ENCODE measurements at places on chromosomes 7 and 10.
A peak's percentile ranks its signal among the peaks of the same experiment; 100 is the strongest.

GRCh38 chr7:82335001-82335400 lies 108.6 kb downstream of the CACNA2D1 start:
- no peak for DNase-seq

DNA sequence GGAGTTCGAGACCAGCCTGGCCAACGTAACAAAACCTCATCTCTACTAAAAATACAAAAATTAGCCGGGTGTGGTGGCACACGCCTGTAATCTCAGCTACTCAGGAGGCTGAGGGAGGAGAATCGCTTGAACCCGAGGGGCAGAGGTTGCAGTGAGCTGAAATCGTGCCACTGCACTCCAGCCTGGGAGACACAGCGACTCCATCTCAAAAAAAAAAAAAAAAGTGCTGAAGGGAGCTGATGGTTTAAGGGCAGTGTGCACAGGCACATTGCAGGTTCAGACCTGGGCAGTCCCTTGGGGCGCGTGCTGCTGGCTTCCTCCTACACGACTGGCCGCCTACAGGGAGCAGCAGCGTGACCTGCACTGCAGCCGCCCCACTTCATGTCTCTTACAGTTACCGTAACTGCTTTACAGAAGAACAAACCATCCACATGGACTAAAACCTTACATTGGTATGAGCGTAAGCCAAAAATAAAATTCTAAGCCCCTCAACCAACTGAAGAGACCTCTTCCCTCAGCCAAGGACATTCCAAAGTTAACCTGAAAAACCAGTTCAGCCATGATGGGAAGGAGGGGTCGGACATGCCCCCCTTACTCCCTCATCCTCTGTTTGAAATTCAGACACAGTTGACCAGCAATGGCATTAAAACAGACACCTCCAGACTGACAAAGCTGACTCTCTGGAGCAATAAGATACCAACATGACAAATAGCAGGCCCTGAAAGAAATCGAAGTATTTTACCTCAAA lies 262.2 kb downstream of the ZMYND11 start:
- DNase-seq = no peak

DNA sequence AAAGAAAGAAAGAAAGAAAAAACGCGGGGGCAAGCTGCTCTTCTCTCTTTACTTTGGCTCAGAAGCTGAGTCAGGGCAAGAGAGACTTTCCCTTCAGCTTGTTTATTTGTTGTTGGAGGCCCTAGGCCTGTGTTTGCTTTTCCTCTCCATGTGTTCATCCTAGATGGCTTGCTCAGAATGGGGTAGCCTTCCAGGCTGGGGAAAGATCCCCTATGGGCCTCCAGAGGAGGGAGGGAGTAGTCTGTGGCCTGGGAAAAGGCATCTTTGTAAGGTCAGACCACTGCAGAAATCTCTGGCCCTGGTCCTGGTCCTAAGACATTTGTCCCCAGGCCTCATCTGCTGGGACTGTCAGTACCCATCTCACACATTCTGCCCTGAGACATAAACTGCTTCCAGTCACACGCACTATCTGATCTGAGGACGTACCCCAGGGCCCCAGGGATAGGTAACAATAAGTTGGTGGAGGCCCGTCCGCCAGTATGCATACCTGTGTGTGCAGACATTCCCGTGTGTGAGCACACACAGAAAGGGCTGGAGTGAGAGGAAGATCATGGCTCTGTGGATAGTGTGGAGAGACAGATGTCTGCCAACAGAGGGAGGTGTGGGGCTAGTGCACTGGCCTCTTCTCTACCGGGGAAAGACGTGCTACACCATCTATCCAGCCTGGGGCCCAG lies 4.9 kb upstream of the SCD start:
- DNase-seq = no peak

GRCh38 chr7:6656413-6656812 lies 19.3 kb downstream of the ZNF316 start:
- no peak for DNase-seq

GRCh38 chr10:107417446-107417845 lies 252.9 kb upstream of the SORCS1 start:
- DNase-seq = no peak

DNA sequence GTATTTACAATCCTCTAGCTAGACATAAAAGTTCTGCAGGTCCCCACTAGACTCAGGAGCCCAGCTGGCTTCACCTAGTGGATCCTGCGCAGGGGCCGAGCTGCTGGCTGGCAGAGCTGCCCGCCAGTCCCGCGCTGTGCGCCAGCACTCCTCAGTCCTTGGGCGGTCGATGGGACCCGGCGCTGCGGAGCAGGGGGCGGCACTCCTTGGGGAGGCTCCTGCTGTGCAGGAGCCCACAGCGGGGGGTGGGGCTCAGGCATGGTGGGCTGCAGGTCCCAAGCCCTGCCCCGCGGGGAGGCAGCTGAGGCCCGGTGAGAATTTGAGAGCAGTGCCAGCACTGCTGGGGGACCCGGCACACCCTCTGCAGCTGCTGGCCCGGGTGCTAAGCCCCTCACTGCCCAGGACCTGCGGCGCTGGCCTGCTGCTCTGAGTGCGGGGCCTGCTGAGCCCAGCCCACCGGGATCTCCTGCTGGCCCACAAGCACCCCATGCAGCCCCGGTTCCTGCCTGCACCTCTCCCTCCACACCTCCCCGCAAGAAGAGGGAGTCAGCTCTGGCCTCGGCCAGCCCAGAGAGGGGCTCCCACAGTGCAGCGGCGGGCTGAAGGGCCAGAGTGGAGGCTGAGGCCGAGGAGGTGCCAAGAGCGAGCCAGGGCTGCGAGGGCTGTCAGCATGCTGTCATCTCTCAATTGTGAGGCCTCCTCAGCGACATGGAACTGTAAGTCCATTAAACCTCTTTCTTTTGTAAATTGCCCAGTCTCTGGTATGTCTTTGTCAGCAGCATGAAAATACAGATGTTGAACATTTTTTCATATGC lies 63.1 kb downstream of the TFAM start:
- no peak for DNase-seq

- DNase-seq = no peak
Measured at GRCh38 chr10:93493162-93493561, 3.2 kb upstream of the CEP55 start.

GRCh38 chr10:58896229-58896628 lies 280.2 kb upstream of the PHYHIPL start:
- DNase-seq = no peak

- DNase-seq = no peak
Measured at GRCh38 chr10:29698773-29699490, 64.2 kb upstream of the SVIL start.

DNA sequence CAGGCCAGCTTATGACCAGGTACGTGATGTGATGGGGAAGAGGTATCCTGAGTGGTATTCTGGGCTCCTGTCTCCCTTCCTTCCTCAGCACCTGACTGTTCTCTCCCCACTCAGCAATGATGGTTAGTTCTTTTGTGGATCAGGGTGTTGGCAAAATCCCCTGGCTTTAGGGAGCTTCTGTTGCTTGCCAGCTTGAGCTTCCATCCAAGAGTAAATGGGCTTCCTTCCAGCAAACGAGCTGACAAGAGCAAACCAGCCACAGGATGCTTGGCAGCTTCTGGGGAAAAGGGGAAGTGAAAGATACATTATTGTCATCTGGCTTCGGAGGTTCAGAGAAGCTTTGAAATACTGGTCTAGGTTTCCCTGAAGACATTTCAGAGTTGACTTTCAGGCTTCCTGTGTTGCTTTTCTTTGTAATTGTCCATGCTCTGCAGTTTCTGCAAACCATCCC lies 5.2 kb downstream of the DUSP5 start:
- no peak for DNase-seq

DNA sequence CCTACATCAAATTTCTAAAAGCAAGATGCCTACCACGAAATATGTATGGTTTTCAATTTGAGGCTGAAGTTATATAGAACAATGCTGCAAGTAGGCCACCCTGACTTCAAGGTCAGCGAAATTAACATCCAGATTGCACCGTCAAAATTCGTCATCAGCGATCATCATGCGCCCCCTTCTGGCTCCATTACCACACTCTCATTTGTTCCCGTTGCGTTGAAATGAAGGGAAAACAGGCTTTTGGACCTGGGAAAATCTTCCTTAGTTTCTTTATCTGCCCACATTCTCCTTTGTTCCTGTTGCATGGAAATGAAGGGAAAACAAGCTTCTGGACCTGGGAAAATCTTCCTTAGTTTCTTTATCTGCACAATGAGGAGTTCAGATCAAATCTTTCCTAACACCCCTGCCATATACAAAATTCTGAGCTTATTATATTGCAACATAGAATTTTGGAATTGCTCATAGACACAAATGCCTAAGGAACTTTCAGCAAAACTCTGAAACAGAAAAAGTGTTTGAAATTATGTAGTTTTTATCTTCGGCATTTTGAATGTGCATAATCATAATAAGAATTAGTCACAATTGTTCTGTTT lies 98.2 kb upstream of the PRKCQ start:
- no peak for DNase-seq

GRCh38 chr7:106915873-106916272 lies 50.8 kb downstream of the PIK3CG start:
- no peak for DNase-seq

DNA sequence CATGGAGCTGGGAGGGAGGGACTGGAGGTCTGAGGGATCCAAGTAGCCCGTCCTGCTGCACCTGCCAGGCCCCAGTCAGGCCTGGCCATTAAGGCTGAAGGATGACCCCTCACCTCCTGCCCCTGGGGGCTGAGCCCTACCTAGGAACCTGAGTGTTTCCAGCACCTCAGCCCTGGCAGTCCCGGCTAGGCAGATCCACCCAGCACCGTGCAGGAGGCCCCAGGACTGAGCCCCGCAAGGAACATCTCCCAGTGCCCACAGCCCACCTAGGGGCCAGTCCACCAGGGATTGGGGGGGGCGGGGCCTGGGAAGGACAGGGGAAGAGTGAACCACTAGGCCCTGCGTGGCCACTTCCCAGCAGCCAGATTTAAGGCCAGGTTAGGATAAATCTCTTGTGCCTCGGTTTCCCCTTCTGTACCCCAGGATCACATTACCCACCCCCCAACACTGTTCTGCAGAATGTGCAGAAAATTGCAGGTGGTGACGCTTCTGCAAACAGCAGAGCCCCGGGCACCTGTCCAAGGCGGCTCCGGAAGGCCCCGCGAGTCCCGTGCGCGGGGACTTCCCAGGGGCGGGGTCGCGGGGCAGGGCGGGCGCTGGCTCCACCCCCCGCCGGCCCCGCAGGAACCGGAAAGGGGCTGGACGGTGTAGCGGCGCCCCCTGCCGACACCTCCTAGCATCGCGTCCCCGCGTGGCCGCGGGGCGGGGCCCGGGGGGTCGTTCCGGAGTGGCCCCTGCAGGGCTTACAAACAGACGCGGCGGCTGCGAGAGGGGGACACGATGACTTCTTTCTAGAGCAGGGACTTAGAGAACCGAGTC lies 55.9 kb downstream of the PWWP2B start:
- no peak for DNase-seq

DNA sequence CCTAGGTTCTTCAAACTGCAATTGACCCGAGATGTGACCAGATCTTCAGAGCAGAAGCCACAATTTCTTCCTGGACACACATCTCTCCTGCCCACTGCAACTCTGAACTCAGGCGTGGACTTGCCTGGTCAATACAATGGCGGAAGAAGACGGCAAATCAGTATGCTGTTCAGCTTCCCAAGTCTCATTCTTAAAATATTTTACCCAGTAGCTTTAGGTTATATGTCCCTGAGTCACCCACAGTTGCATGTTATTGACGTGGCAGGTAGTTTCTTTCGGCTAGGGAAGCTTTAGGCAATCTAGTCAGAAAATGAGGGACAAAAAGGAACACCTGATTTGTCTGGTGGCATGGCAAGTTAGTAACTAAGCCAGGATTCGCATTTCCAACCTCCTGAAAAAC lies 22.5 kb downstream of the CEP41 start:
- no peak for DNase-seq

- peak; percentile 4 for DNase-seq
Measured at GRCh38 chr10:103281753-103282152, 4.8 kb downstream of the INA start.

- no peak for DNase-seq
Measured at GRCh38 chr7:10780400-10780747, 193.3 kb upstream of the PHF14 start.

GRCh38 chr7:55250313-55250712 lies 114.8 kb upstream of the LANCL2 start:
- no peak for DNase-seq

DNA sequence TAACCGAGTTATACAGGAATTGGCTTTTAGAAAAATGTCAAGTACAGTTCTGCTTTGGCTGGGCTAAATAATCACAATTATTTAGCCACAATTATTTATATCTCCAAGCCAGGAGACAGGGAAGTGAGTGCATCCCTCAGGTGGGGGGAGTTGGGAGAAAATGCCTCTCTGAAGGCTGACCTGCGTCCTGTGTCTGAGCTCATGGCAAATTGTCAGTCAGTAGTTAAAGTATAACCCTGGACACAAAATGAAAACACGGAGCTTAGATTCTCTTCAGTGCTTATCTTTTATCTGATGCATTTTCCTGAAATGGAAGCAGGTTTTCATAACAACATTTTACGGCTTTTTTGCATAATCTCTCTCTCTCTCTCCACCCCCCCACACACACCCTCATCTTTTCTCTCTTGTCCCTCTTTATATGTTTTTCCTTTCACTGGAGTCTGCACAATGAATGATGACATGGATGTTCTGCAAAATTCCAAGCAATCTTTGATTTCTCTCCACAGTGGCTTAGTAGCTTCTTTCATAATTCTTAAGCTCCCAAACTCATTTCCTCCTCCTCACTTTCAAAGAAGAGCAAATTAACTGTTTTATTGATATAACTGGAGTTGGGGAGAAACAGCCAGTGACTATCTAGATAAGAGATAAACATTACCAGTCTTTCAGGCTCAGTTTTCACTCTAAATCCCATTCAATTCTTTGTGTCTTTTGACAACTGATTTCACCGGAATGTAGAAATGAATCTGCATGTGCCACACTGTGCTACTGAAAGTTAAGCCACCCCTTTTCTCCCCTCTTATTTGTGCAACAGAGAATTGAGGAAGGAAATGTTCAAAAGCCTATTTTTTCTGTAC lies 521.4 kb upstream of the GHITM start:
- no peak for DNase-seq

- DNase-seq = no peak
Measured at GRCh38 chr7:108138911-108139310, 8.8 kb upstream of the LAMB4 start.

GRCh38 chr7:93927585-93927984 lies 6.0 kb downstream of the GNG11 start:
- DNase-seq = no peak

DNA sequence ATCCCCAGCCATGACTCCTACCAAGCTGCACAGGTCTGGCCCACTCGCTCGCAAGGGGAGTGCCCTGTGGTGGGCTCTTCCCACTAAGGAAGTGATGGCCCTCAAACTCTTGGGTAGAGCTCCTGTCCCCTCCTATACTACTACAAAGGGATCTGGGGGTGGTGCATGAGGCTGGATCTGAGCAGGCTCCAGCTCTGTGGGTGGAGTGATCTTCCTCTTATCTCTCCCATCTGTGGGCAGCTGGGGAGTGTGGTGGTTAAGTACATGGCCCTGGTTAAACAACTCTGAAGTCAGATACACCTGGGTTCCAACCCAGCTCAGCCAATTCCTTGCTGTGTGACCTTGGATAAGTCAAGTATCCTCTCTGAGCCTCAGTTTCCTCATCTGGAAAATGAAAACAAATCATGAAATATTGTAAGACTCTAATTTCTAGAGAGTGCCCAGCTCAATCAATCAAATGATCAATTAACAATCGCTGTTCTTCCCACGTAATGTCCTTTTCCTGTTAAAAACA lies 17.4 kb downstream of the DDIT4 start:
- no peak for DNase-seq
